ENCODE measurements at places on chromosomes 1 and 21.

DNA sequence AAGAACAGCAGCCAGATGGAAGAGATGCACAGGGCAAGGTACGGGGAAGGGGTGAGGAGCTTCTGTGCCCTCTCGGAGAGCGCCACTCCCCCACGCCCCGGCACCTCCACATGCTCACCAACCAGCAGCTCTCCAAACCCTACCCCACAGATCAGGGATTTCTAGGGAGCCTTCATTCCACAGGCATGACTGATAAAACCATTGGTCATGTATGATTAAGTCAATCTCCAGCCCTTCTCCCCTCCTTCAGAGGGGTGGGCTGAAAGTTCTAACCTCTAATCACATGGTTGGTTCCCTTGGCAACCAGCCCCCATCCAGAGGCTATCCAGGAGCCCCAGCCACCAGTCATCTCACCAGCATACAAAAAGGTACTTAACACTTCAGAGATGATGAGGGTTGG lies 144.7 kb downstream of the TGFBR3 start:
- DNase-seq: no peak

- no peak for DNase-seq
Measured at GRCh38 chr1:52037402-52037814, 3.8 kb upstream of the KTI12 start.

GRCh38 chr1:63691701-63692425 lies 82.0 kb upstream of the ROR1 start:
- no peak for DNase-seq

DNA sequence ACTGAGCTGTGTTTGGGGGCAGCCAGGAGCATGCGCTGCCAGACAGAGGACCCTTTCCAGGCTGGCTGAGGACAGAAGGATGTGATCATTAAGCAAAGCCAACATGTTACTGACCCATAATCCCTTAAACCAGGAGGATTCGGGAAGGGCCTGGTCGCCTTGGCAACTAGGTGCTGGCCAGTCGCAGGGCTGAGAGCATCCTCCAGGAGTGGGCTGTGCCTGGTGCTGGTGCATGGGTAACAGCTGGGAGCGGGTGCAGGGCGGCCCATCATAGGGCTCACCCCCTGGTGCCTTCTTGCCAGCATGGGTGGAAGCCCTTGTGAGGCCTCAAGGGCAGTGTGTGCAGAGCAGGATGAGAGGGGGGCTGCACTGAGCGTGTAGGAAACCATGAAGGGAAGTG lies 17.2 kb downstream of the CDK18 start:
- DNase-seq: no peak

Measured in stimulated activated CD8-positive, alpha-beta memory T cell treated with anti-CD3 and anti-CD28 coated beads, Interleukin-7, amount 100 ng/mL, for 1 hour (primary cell).